Hepatocyte (in vitro differentiated cells): ENCODE measurements at places on chromosomes 5 and 9.

DNA sequence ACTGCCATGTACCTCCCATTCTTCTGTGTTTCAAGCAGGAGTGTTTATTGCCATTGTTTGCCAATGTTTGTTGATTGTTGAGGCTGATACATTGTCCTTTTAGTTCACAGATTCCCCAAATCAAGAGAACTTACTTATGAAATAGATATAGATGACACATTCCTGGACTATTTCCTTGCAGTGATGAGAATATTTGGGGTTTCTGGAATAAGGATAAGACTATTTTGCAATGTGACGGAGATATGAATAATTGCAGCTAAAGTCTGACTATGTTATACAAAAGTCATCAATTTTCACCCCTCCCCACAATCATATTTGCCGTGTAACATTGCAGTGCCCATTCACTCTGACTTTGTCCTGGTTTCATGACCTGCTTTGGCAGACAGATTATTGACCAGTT, 460.8 kb downstream of the CDH10 start:
- DNase-seq: no peak

DNA sequence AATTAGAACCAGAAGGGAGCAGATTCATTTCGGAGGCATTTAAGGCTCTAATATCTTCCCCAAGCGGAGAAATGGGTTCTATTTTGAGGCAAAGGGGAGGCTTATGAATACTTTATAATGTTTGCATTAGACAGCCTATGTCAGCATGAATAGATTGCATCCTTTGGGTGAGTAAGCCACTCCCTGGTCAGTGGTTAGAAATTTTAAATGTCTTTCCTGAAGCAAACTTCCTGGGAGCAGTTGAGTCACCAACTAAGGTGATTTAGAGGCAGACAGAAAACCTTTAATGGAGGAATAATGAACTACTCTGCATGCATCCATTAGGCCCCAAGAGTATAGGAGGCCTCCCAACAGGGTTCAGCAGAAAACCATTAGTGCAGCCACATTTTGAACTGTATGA, 204.9 kb downstream of the ELAVL2 start:
- no peak for DNase-seq

DNA sequence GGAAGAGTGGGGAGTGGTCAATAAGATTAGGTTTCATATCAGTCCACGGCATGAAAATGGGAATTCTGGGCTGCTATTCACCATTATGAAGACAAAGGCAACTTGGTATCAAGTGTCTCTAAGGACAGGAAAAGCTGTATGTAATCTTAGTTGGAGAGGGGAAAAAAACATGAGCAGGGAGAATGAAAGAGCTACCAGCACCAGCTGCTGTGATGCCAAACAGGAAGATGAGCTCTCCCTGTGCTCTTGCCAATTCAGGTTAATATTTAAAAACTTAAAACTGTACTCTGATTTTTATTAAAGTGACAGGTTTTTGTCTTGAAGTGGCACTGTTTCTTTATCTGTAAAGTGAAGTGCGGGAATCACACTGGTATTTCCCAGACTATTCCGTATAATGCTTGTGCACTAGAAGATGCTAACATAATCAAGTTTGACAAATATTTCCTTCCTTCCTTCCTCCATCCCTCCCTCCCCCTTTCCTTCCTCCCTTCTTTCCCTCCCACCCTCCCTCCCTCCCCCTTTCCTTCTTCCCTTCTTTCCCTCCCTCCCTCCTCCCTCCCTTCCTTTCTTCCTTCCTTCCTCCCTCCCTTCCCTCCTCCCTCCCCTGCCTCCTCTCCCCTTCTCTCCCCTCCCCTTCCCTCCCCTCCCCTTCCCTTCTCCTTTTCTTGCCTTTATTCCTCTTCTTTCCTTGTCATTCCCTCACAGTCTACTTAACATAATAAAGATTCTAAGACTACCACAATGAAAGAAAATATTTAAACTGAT, 1383.0 kb upstream of the C9orf72 start:
- DNase-seq: no peak

- DNase-seq: no peak
Measured at GRCh38 chr9:81373294-81373693, 316.1 kb downstream of the TLE1 start.

DNA sequence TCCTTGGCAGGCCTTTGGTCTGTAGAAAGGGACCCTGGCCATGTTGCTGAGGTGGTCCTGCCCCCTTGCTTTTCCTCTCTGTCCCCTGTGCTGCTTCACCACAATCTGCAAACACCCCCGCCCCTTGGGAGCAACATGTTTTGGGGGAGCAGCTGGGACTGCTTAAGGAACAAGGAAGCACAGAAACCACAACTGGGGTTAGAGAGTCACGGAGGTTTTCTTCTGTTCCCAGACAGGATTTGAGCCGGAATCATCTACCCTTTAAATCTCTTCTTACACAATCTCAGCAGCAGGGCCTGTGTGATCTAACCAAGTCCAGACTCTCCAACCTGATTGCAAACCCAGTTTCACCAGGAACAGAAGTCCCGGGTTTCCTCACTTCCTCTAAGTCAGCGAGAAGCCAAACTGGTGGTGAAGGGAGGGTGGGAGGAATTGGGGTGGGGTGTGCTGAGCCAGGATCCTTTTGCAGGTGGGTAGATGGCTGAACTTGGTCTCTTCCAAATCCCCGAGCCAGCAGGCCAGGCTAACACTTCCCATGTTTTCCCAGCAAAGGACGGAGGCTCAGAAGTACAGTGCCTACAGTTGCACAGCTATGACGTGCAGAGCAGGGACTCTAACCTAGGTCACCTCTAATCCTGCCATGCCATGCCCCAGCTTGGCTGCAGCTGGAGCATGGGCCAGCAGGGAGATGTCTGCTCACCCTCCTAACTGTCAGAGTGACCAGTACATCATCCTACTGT, 25.0 kb downstream of the SH3PXD2B start:
- DNase-seq: peak; percentile 61

- peak; percentile 62 for DNase-seq
Measured at GRCh38 chr5:36138900-36139683, 12.6 kb downstream of the LMBRD2 start.

GRCh38 chr5:133325864-133326263, 274.1 kb downstream of the HSPA4 start:
- DNase-seq: no peak

DNA sequence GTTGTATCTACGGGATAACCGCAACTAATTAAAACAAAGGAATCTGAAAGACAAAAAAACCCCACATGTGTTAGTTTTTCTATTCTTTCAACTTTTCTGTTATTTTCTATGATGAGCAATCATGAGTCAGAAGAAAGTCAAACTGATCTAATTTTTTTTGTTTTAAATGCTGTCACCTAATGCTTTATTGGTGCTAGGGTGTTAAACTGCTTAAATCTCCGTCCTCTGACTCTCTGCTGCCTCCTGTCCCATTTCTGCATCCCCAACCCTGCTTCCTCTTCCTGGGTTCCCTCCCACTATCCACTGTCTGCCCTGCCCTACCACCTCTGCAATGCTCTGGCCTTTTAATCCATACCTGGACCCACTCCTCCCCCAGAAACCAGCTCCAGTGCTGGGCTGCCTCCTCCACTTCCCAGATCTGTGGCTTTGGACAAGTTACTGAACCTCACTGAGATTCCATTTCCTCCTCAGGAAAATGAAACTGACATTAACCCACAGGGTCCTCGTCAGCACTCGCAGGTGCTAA, 15.7 kb downstream of the PTPN3 start:
- no peak for DNase-seq

- no peak for DNase-seq
Measured at GRCh38 chr5:179516221-179516620, 34.1 kb upstream of the RUFY1 start.

DNA sequence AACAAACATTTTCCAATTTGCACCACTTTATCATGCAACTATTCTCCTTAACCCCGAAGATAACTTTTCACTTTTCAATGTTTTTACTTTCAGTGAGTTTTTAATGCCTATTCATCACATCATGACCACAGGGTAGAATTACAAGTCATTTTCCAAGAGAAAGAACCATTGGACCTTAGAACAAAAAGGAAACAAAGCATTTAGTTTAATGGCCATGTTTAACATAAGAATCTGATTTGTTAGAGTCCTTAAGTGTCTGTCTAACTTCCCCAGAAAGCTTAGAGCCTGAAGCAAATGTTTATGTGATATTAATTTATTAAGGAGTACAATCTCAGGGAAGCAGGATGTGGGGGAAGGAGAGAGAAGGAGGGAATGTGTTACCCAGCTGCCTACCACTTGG, 325.8 kb upstream of the RIOK2 start:
- DNase-seq: no peak

GRCh38 chr9:92607088-92607487, 62.8 kb downstream of the IPPK start:
- no peak for DNase-seq

GRCh38 chr5:68088302-68088701, 127.3 kb upstream of the PIK3R1 start:
- no peak for DNase-seq
